ENCODE measurements at places on chromosomes 4 and X.

DNA sequence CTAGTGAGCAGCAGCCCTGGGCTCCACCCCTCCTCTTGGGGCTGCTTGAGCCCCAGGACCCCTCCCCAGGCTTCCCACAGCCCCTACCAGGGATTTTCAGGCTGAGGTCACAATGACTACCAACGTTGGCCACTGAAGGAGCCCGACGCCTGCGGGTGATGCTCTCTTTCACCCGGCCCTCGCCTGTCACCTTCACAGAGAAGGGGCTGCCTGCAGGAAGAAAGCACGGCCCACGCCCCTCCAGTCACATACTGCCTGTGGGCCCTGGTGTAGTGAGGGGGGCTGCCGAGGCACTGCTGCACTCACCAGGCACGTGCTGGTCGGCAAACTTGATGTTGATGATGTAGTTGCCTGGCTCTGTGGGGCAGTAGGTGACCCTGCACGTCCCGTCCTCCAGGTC lies 22.0 kb downstream of the FLNA start:
- DNase-seq, result no peak

DNA sequence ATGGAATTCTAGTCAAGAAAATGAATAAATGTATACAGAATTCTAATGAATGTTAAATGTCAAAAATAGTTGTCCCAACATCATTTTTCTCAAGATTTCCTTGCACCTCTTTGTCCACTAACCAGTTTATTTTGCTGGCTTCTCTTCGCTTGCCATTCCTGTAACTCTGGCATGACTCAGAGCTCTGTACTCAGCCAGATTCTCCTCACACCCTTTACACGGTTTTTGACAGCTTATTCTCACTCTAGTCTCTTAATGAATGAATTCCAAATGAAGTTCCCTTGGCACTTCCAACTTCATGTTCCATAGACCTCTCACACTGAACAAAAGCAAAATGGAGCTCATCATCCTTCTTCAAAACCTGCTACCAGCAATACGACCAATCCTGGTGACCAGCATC lies 419.3 kb upstream of the SLIT2 start:
- no peak for DNase-seq

DNA sequence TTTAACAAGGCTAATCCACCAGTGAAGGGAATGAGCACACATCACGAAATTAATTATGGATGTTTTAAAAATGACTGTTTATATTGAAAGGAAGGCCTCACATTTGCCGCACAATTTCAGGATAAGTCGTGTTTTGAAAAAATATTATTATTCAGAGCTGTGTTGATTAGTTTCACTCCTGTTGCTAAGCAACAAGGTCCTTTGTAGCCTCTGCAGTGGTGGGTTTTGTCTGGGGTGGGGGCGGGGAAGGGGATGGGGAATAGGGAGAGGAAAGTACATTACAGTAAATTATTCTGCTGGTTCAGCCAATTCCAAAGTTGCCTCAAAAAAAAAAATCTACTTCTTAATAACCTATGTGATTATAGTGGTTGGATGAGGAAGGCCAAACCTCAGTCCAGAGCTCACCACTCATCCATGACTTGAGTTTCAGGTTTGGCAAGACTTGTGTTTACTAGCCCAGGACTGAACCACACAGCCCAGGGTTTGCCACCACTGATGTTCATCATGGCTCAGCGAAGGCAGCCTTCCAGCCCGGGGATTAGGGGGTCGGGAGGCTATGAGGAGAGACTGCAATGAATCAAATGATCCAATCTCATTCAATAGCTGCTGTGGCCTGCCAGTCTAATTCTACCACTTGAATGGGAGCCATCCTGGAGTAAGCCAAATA lies 162.5 kb upstream of the ATP6AP2 start:
- no peak for DNase-seq

DNA sequence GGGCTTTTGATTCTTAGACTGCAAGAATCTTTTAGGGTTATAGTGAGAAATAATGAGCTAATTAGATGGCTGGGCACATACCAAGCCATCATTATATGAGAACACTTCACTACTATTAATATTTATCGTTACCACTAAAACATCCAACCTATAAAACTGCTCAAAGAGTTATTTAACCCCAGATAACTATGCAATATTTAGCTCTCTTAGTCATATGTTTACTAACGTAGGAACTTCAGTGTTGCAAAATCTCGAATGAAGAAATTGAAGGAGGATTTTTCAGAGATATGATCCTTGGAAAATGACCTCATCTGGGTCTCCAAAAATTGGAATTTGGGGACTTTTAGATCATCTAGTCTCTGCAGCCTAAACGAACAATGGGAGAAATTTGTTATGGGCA lies 265.0 kb upstream of the RPS6KA3 start:
- no peak for DNase-seq

DNA sequence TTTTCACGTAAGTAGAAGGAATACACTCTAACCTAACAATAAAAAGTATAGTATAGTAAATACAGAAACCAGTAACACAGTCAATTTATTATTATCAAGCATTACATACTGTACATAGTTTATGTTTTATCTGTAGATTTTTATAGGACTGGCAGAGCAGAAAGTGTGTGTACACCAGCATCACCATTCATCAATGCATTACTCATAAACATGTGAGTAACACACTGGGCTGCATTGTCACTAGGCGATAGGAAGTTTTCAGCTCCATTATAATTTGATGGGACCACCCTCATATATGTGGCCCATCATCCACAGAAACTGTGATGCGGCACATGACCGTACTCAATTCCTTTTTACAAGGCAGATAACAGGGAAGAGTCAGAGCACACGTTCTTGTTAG lies 137.8 kb upstream of the RBPJ start:
- DNase-seq, result no peak

DNA sequence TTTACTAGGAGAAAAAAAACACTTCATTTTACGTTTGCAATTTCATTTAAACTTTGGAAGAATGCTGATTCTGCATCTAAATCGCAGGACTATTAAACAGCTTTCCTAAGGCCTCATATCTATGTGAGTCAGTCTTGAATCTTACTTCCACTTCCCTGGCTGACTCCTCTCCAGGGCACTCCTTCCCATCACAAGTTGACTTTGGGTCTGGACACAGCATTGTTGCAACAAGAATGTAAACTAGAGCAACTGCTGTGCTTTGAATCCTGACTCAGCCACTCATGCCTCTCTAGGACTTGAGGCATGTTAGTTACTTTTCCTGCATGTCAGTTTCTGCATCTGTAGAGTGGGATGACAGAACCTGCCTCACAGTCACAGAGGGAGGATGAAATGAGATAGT lies 413.8 kb downstream of the FAT4 start:
- no peak for DNase-seq

DNA sequence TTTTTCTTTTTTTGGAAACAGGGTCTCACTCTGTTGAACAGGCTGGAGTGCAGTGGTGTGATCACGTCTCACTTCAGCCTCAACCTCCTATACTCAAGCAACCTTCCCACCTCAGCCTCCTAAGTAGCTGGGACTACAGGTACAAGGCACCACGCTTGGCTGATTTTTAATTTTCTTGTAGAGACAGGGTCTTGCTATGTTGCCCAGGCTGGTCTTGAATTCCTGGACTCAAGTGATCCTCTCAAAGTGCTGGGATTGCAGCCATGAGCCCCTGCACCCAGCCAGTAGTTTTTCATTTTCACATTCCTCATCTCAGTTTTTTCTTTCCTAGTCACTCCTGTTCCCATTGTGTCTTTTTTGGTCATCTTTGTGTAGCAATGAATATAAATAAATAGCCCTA lies 11.1 kb downstream of the USO1 start:
- DNase-seq, result no peak

- DNase-seq, result no peak
Observed at GRCh38 chrX:111743316-111743715, 62.3 kb downstream of the ALG13 start.

DNA sequence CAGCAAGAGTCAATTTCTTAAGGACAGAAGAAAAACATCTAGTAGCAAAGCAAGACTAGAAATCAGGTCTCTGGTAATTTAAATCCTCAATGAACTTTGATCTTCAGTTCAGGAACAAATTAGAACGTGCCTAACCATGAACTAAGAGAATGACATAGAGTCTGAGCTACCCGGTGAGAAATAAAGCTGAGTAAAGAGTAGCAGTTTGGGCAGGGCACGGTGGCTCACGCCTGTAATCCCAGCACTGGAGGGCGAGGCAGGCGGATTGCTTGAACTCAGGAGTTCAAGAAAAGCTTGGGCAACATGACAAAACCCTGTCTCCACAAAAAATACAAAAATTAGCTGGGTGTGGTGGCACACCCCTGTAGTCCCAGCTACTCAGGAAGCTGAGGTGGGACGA lies 37.7 kb downstream of the ACE2 start:
- DNase-seq, result no peak

GRCh38 chrX:27731962-27732361 lies 75.8 kb upstream of the MAGEB10 start:
- no peak for DNase-seq

DNA sequence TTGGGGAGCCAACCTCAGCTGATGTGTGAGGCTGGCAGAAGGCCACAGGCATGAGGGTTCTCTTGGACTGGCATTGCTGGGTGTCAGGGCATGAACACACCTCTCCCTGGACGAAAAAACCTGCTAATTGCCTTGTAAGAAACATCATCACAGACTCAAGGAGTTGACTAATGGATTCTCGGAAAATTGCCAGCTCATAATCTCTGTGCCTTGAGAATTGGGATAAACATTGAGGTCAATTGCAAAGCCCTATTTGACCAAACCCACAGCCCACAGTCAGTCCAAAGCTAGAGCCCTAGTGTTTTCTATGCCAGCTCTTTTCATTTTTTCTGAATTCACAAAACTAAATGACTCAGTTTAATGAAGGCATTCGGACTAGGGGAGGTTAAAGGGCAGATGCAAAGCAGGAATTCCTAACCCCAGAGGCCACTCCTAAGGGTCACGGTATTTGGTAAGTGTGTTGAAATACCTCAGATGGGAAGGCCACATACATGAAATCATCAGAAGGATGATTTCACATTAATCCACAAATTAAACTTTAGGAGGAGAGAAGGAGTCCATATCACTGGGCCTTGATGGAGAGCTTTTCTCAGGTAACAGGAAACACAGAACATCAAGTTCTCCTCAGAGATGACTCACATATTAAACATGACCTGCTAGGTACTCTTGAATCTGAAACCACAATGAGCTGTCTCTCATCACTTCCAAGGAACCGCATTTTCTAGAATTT lies 39.0 kb upstream of the RASL11B start:
- DNase-seq, result no peak

DNA sequence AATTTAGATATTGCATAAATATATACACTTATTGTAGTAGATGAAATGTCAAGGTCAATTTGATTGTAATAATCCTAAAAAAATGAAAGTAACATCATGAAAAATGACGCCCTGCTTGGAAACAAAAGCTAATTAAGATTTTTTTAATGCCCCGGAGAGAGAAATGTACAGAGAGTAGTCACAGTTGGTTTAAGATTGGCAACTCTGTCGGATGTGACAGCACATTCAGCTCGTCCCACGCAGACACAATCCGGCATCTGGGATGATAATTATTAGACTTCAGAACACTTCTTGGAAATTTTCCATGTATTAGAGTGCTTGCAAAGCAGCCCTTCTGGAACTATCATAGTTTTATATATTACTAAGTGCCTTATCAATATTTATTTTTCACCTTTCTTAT lies 478.0 kb downstream of the PDHA2 start:
- DNase-seq, result no peak

DNA sequence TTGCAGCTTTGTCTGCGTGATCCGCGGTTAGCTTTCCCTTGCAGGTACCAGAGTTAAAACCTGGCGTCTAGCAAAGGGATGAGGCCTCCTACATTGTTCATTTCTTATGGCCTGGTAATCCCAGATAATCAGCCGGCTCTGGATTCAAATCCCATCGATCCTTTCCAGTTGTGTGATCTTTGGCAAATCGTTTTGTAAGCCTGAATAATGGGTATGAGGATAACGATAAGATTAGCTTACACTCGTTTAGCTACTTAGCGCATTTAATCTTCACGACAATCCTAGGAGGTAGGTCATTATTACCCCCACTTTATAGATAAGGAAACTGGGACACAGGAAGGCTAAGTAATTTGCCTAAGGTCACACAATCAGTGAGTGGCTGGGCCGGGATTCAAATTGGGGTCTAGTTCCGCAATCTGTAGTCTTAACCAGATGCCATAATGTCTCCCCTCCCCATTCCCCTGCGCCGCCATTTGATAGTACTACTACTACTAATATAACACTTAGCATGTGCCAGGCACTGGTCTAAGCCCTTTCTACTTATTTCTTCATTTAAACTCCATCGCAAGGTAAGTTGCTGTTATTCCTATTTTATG lies 1.7 kb upstream of the UBA1 start:
- no peak for DNase-seq

- DNase-seq, result no peak
Observed at GRCh38 chrX:39877905-39878304, 219.9 kb downstream of the BCOR start.

DNA sequence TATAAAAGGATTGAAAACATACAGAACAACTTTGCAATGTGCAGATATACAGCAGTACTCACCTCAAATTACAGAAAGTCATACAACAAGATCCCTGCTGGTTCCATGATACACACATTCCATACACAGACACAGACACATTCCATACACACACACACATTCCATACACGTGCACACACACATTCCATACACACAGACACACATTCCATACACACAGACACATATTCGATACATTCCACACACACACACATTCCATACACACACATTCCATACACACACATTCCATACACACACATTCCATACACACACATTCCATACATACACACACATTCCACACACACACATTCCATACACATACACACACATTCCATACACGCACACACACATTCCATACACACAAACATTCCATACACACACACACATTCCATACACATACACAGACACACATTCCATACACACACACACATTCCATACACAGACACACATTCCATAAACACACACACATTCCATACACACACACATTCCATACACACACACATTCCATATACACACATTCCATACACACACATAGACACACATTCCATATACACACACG lies 13.7 kb downstream of the LINC00632 start:
- no peak for DNase-seq
